ENCODE measurements at places on chromosomes 3 and 15.

GRCh38 chr15:81882504-81882903 is 163.3 kb downstream of the MEX3B start:
- no peak for DNase-seq

GRCh38 chr3:170914690-170915089 is 6.3 kb upstream of the EIF5A2 start:
- no peak for DNase-seq

GRCh38 chr3:16392717-16393116 is 120.8 kb downstream of the RFTN1 start:
- no peak for DNase-seq

DNA sequence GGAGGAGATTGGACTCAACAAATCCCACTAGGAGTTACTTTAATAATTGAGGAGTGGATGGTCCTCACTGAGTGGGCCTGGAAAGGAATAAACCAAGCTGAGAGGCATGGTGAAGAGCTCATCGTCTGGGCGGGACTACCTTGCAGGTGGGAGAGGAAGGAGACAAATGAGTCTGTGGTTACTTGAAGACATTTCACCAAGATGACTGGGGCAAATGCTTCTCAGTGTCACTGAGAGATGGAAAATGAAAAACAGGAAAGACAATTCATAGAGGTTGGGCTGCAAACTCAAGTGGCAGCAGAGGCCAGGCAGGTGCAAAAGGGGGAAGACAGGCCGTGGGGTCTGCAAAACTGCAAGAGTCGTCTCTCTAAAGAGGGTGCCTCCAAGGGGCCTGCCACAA is 1.5 kb upstream of the ARHGAP31 start:
- DNase-seq: no peak

GRCh38 chr15:97966246-97966645 is 5.7 kb downstream of the ARRDC4 start:
- no peak for DNase-seq

GRCh38 chr15:68310178-68310803 is 32.7 kb downstream of the FEM1B start:
- no peak for DNase-seq

DNA sequence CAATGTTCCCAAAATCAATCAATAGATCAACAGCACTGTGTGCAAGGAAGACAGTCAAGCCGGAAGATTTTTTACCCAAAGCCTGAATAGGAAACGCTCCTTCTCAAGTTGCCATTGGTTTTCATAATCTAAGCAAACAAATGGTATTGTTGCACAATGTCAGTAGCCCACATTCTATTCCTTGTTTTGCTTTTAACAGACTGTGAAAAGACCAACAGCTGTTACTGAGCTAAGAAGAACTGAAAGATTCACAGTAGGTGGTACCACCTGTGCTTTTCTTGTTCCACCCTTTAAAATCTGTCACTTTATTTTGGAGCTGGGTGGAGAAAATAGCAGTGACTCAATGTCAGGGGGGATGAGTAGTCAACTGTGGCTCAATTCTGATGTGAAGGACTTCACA is 357.5 kb upstream of the CADM2 start:
- no peak for DNase-seq

- DNase-seq: no peak
These were observed 151.1 kb upstream of the PRR20G start for GRCh38 chr3:127438951-127439350.

GRCh38 chr3:29936766-29937165 is 655.9 kb downstream of the RBMS3 start:
- DNase-seq: no peak

- DNase-seq: no peak
These were observed 52.7 kb downstream of the CLDN18 start for GRCh38 chr3:138062626-138063025.

DNA sequence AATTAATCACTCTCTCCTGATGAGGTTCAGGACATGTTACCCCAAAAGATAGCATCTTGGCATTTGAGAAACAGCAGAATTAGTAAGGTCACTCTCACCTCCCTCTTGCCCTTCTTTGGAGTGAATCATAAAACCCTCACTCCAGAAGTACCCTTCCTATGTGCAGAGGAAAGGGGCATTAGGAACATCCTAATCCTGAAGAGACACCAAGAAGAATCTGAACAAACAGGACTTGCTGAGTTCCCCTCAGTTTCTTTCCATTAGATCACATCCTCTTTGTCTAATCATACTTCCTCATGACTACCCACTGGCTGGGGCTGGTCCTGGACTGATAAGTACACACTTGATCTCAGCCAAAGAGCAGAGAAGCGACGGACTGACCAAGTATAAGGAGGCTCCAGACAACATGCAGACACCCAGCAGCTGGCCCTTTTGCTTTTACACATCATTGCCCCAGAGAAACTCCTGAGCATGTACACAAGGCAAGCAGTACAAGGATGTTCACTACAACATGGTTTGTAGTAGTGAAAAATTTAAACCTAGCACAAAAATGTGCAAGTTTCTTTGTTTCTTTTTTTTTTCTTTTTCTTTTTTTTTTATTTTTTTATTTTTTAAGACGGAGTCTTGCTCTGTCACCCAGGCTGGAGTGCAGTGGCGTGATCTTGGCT is 15.0 kb upstream of the TM6SF1 start:
- no peak for DNase-seq

DNA sequence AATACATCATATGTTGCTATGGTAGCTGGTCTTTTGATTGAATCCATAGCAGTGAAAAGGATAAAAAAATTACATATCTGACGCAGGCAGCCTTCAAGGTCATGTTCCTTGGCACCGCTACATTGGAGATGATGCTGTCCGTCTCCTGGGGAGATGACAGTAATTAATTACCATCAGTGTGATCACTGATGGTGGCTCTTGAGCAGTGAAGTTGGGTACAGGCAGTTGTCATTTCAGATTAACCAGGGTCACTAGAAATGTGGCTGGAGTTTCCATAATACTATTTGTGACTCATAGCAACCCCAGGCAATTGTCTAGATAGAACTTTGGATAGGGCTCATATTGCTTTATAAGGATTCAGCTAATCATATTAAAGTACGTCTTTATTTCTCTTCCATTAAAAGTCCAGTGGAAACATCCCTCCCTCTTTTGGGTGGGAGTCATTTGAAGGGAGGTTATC is 136.3 kb downstream of the THSD4 start:
- no peak for DNase-seq

- no peak for DNase-seq
These were observed 958.8 kb downstream of the IGSF11 start for GRCh38 chr3:118075873-118076272.

DNA sequence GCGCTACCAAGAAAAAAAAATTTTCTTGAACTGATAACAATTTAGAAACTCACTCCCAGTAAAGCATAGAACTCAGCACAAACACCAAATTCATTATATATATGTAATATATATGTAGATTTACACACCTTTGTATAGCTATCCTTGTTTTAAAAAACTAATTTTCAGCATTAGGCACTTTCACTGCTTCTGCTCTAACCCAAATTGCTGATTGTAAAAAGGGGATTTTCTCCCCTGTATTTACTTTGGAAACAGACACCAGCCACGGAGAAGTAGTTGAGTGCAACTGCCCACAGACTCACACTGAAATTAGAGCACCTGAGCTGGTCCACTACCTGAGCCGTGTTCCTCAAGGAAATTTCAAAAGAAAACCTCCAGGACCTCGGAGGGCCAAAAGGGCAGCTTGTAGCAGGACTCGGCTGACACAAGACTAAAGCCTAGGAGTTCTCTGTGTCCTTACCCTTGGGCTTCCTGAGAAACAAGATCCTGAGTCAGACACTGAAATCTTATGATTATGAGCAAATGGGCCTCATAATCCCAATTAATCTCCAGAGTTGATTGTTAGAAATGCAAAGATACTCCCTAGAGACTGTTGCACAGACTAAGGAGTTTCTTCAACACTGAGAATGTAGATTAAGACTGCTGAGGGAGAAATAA is 106.0 kb downstream of the TNIK start:
- DNase-seq: no peak

Data from NCI-H1436 treated with DMSO at 0.1 percent for 48 hours (cell line).